Suppressor macrophage treated with lipopolysaccharide for 4 hours (primary cell): ENCODE measurements at places on chromosomes 5 and 9.
A peak's percentile ranks its signal among the peaks of the same experiment; 100 is the strongest.

- no peak for DNase-seq
Observed at GRCh38 chr5:169707686-169708085, 70.6 kb downstream of the DOCK2 start.

DNA sequence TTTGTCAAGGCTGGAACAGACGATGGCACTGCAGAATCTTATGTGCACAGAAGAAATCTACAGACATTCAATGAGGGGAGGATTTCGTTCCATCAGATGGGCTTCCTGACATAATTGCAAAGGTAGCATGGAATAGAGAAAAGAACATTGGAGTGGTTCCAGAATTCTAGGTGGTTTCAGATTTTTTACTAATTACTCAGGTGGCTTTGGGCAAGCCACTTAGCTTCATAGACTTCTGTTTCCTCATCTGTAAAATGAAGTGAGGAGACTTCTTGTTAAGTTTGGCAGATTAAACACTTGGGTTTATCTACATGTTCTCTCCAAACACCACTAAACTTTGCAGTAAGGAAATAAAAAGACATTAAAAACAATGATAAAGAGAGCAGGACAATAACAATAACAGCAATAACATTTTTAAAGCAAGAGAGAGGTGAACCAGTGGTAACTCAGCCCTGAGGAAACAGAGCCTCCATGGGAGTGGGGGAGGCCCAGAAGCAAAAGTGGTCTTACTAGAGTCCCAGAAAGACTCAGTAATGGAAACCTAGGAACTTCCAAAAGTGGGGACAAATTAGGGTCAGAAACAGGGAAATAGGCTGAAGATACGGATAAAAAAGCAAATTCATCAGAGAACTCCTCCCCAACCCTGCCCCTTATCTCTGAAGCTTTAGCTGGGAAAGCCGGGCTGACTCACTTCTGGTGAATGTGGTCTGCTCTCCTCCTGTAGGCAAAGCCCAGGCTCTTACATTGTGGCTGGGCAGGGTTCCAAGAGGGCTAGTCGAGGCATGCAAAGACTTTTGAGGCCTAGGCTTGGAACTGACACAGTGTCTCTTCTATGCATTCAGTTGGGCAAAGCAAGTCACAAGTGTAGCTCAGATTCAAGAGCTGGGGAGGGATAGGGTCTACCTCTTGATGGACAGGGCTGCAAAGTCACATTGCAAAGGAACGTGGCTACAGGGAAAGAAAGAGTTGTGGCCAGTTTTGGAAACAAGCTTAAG, 11.8 kb upstream of the ACTBL2 start:
- no peak for DNase-seq

- no peak for DNase-seq
Observed at GRCh38 chr9:110580850-110581249, 1.3 kb upstream of the SVEP1 start.

DNA sequence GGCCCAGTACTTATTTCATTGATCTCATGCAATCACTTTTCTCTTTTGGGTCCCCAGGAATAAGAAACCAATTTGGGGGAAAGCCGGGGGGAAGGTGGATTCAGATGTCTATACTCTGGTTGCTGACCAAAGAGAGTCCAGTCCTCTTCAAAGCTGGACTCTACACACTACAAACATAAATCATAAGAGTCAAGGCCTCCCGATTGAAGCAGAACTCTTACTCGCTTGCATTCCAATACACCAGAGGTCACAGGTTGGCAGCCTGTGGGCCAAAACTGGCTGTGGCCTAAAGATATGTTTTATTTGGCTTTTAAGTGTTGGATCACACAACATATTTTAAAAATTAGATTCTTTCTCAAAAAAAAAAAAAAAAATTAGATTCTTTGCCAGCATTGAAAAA, 311.4 kb upstream of the MSX2 start:
- DNase-seq: no peak

- no peak for DNase-seq
Observed at GRCh38 chr5:1510631-1511030, 13.1 kb downstream of the LPCAT1 start.

DNA sequence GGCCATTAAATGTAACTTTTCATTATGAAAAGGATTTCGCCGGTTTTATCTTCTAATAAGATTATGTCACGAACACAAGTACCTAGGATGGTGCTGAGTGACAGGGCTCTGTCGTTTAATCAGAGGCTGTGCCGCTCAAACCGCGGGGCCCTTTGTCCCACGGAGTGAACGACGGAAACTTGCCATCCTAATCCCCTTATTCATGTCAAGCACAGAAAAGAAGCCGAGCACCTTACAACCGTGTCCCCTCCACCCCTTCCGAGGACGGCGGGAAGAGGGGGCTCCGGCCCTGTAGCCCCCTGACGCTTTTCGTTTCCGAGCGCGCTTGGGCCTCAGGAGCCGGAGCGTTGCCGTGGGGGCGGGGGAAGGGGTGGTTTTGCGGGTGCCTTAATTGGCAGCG, 11.2 kb downstream of the LMX1B start:
- no peak for DNase-seq

- DNase-seq: no peak
Observed at GRCh38 chr9:126591083-126591482, 22.6 kb upstream of the LMX1B start.

DNA sequence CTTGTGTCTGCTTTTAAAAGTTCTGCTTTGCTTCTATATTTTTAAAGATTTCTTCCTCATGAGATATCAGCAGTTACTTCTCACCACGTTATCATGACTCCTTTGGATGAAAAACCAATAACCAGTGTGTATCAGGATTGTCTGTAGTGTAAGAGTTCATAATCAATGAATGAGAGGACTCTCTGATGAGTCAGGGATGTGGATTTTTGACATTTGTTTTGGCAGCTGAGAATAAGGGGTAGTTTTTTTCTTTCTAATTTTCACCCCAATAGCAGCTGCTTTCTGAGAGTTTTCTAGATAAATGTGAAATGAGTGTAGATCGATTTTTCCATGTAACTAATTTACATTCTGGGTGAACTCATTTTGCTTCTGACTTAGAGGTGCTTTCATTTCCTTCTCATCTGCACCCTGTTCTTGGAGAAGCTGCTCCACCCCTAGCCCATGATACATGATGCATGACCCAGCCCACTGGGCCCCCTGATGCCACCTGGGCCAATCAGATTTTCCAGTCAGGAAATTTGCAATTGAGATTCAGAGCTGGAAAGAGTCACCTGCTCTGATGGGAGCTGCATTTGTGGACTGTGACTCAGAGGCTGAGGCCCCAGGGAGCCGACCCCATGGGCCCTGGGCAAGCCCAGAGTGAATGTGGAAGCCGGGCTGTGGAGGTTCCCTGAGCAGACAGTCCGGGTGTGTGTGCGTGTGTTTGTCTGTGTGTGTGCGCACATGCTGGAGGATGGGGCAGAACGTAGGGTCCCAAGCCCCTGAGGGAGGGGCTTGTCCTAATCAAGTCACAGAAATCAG, 159.3 kb downstream of the RGS3 start:
- peak; percentile 41 for DNase-seq

DNA sequence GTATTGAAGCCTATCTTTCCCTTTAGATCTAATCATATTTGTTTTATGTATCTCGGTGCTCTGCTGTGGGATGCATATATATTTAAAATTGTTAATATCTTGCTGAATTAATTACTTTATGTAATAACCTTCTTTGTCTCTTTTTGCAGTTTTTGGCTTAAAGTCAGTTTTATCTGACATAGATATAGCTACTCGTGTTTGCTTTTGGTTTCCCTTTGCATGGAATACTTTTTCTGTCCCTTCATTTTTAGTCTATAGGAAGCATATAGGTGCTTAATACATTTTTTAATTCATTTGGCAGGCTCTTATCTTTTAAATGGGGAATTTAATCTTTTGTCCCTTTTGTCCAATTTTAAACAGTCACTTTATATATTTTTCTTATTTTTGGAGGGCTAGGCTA, 360.6 kb upstream of the PRR16 start:
- no peak for DNase-seq

GRCh38 chr5:936149-937144, 43.8 kb downstream of the TRIP13 start:
- no peak for DNase-seq

- no peak for DNase-seq
Observed at GRCh38 chr5:7742241-7742656, 108.7 kb downstream of the CFAP90 start.

DNA sequence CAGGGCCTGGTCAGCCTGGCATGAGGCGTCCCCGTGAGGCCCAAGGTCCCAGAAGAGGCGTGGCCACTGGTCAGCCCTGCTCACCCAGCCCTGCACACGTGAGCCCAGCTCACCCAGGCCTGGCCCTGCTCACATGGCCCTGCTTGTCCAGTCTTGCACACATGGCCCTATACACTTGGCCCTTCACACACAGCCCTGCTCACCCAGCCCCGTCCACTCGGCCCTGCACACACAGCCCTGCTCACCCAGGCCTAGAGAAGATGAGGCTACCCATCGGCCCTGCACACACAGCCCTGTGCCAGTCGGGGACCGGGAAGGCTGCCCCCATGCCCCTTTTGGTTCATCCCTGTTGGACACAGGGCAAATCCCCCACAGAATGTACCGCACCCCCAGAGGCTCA, 28.4 kb downstream of the ZDHHC11B start:
- no peak for DNase-seq

DNA sequence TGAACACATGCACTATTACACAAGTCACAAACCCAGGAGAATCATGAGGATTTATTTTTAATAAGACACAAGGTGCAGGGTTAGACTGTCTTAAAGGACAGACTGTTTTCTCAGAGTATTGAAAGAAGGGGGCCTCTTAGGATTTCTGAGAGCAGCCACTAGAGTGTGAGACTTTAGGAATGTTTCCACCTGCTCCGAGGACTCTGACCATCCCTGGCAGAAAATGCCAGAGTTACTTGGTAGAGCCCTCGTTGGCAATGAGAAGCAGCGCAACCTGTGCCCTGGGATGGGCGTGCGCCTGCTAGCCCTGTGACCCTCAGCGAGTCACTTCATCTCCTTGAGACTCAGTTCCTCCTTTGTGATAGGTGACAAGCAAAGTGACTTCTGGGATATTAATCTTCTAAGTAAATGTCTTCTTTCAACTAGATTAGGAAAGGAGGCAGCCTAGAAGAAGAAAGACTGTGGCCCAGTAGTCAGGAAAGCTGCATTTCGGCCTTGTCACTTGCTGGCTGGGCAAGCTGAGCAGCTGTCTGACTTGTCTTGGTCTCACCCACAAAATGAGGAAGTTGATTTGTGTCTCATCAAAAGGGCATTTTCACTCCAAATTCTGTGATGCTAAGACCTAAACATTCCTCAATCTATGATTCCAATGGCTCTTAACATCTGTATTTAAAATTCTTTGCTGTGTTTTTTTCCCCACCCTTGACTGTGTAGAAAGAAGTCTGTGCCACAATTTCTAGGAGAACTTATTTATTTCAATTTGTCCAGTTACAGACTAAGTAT, 60.5 kb downstream of the PTCD2 start:
- peak; percentile 77 for DNase-seq

- no peak for DNase-seq
Observed at GRCh38 chr5:103472265-103472664, 90.3 kb downstream of the NUDT12 start.

DNA sequence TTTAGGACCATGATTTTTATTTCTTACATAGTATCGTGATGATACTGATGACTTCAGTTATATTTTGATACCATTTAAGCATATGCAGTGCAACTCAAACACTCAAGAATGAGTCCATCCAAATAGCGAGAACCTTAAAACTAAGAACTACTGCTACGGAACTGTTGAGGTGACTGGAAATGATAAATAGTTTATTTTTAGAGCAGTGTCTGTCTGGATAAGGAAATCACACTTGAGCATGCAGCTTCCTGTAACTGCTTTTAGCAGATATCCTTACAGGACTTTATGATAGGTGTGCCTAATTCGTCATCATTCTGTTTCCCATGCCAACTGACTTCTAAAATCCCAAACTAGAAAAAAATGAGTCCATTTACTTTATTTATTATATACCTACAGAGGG, 85.5 kb downstream of the ADGRV1 start:
- DNase-seq: no peak

DNA sequence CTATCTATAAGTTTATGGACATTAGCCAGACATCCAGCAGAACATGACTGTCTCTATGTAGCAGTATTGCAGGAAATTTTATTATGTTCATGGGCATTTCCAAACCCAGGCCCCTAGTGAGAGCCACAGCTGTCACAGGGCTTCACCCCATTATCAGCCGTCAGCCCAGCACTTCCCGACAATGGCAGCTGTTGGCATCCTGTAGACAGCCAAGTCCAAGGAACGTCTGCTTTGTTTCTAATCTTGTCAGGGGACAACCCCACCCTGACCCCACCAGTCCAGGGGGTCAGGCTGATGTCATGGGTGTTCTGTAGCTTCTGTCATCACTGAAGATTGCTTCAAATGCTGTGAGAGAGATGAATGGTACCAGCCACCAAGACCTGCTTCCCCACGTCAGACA, 565.3 kb upstream of the BRINP1 start:
- no peak for DNase-seq

DNA sequence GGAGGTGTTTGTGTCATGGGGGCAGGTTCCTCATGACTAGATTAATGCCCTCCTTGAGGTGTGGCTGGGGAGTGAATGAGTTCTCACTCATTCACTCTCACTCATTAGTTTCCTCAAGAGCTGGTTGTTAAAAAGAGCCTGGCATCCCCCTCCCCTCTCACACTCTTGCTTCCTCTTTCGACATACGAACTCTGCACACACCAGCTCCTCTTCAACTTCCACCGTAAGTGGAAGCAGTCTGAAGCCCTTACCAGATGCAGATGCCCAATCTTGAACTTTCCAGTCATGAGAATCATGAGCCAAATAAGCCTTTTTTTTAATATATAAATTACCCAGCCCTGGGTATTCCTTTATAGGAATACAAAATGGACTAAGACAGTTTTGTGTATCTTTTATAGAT, 82.5 kb downstream of the SPRY4 start:
- DNase-seq: no peak

DNA sequence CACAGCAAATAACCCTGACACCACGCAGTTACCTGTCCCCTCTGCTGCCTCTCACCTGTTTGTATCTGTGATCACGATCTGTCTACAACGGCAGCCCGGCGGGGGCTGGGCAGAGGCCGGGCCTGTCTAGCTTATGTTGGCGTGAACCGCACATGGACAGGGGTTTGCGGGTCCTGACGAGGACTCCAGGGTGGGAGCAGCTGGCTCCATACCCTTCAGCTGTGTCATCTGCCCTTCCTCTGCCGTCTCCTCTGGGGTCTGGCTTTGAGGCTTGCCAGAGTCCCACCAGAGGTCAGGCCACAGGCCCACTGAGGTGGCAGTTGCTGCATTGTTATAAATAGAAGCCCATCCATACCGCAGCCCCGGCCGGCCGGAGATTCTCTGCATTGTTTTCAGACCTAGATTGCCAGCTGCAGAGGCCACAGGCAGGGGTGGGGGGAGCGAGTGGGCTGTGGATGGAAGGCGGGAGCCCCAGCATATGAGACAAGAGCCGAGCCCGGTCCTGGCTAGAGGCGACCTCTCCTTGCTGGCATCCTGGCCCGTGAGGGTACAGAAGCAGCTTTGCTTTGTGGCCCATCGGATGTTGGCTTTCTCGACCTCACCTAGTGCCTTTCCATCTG, 37.8 kb downstream of the FAM78A start:
- no peak for DNase-seq

DNA sequence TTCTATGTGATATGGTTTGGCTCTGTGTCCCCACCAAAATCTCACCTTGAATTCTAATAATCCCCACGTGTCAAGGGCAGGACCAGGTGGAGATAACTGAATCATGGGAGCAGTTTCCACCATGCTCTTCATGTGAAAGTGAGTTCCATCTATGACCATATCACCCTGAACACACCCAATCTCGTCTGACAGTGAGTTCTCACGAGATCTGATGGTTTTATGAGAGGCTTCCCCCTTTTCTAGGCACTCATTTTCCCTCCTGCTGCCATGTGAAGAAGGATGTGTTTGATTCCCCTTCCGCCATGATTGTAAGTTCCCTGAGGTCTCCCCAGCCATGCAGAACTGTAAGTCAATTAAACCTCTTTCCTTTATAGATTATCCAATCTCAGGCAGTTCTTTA, 64.2 kb downstream of the RICTOR start:
- no peak for DNase-seq
